A549 treated with GW870086 at 1 μM for 4 hours (cell line): ENCODE measurements at places on chromosomes 6 and 20. TPM values are rescaled to one million over a fixed set of nuclear protein-coding genes. Genes with fewer than 3 reads are reported as not detected.

HLA-DRB1 gene
- total RNA-seq: not detected in 5 replicates

DDO gene
- 0.08 to 0.15 TPM (median 0.10 TPM) in 4 of 5 replicates, not detected in the other for total RNA-seq

PLN gene
- not detected in 5 replicates for total RNA-seq

TRIM15 gene
- not detected in 5 replicates for total RNA-seq

KCNK5 gene
- 1.1 to 1.6 TPM (median 1.3 TPM) in 5 replicates for total RNA-seq

MYLK4 gene
- total RNA-seq: 0.09 to 0.13 TPM (median 0.12 TPM) in 5 replicates

OR2J3 gene
- total RNA-seq: not detected in 5 replicates

ITPR3 gene
- total RNA-seq: 33.8 to 49.1 TPM (median 43.2 TPM) in 5 replicates

PACRG gene
- not detected in 5 replicates for total RNA-seq

KCNK16 gene
- not detected in 5 replicates for total RNA-seq

NKX2-2 gene
- not detected in 5 replicates for total RNA-seq

SLC22A3 gene
- total RNA-seq: 40.2 to 51.2 TPM (median 47.9 TPM) in 5 replicates

DDRGK1 gene
- total RNA-seq: 77.7 to 101 TPM (median 92.0 TPM) in 5 replicates

HLA-DMA gene
- 2.4 to 4.1 TPM (median 2.5 TPM) in 5 replicates for total RNA-seq

CLPSL1 gene
- not detected in 5 replicates for total RNA-seq

BACH2 gene
- 0.64 to 1.9 TPM (median 0.75 TPM) in 5 replicates for total RNA-seq

HDGFL1 gene
- total RNA-seq: not detected in 5 replicates

MDFI gene
- 0.40 to 0.77 TPM (median 0.57 TPM) in 5 replicates for total RNA-seq

SYNDIG1 gene
- total RNA-seq: 1.4 to 2.8 TPM (median 2.1 TPM) in 5 replicates

CGA gene
- total RNA-seq: 0.24 to 0.67 TPM (median 0.48 TPM) in 5 replicates

KIF25 gene
- total RNA-seq: 0.05 to 0.22 TPM in 2 of 5 replicates, not detected in the others

C6orf163 gene
- total RNA-seq: 0.11 to 0.74 TPM (median 0.21 TPM) in 4 of 5 replicates, not detected in the other

SLC16A10 gene
- total RNA-seq: 0.56 to 0.91 TPM (median 0.62 TPM) in 5 replicates

GRIK2 gene
- 0.13 to 0.47 TPM (median 0.39 TPM) in 5 replicates for total RNA-seq
